ENCODE measurements at places on chromosomes 1 and 21. TPM values are rescaled to one million over a fixed set of nuclear protein-coding genes. Genes with fewer than 3 reads are reported as not detected.
A peak's percentile ranks its signal among the peaks of the same experiment; 100 is the strongest.

- H3K4me1 ChIP-seq, result no peaks in the 10 kb centered on the region
- H3K4me3 ChIP-seq, result no peak overlapping the region
- DNase-seq, result no peak
- no peak overlapping the region for H3K27ac ChIP-seq
- peaks cover 21% of the 10 kb centered on the region for H3K27me3 ChIP-seq
Observed at GRCh38 chr1:165060285-165060793, 296.2 kb downstream of the LMX1A start.

The DTL gene
- 36.0 TPM for polyA plus RNA-seq

The S100A16 gene
- polyA plus RNA-seq, result 51.7 TPM

The LRRC39 gene
- polyA plus RNA-seq, result 0.33 TPM

GRCh38 chr21:34335316-34335715 is 28.5 kb upstream of the KCNE2 start:
- H3K4me3 ChIP-seq, result no peak overlapping the region
- H3K27ac ChIP-seq, result no peak overlapping the region
- H3K4me1 ChIP-seq, result no peaks in the 10 kb centered on the region
- no peaks in the 10 kb centered on the region for H3K27me3 ChIP-seq

The TBX15 gene
- polyA plus RNA-seq, result 0.14 TPM

DNA sequence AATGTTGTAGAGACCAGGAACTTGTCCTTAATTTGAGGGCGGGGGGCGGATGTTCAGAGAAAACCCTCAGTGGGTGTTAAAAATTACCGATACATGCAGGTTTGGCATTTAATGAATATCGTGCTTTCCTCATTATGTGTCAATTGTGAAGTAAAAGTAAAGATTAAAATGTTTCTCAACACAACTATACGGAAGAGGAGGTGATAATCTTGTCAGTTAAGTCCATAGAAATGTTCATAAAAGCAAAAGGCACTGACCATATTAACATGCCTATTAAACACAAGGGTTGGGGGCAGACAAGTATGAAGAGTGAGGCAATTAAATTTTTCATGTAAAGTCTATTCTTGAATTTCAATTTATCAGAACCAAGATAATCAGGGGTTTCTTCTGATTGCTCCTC is 1.3 kb downstream of the BRINP3 start:
- no peak for DNase-seq
- H3K36me3 ChIP-seq, result no peaks in the 10 kb centered on the region
- peaks cover 27% of the 10 kb centered on the region for H3K27me3 ChIP-seq

- H3K4me3 ChIP-seq, result no peak overlapping the region
- H3K27me3 ChIP-seq, result no peaks in the 10 kb centered on the region
- no peak overlapping the region for H3K27ac ChIP-seq
- H3K4me1 ChIP-seq, result no peaks in the 10 kb centered on the region
Observed at GRCh38 chr1:112776688-112777087, 61.6 kb upstream of the PPM1J start.

GRCh38 chr1:191620883-191621282 is 537.4 kb upstream of the RGS18 start:
- no peak overlapping the region for H3K27ac ChIP-seq
- no peaks in the 10 kb centered on the region for H3K36me3 ChIP-seq
- no peak for DNase-seq
- no peaks in the 10 kb centered on the region for H3K4me1 ChIP-seq
- no peak overlapping the region for H3K4me3 ChIP-seq

The LCE2B gene
- polyA plus RNA-seq, result not detected

- peaks cover 12% of the 10 kb centered on the region for H3K4me1 ChIP-seq
- H3K4me3 ChIP-seq, result peak overlapping the region; percentile 46
- DNase-seq, result no peak
- H3K27me3 ChIP-seq, result peaks cover 24% of the 10 kb centered on the region
- no peak overlapping the region for H3K27ac ChIP-seq
- H3K36me3 ChIP-seq, result no peaks in the 10 kb centered on the region
Observed at GRCh38 chr1:22142315-22143064, 407 bp downstream of the WNT4 start.

DNA sequence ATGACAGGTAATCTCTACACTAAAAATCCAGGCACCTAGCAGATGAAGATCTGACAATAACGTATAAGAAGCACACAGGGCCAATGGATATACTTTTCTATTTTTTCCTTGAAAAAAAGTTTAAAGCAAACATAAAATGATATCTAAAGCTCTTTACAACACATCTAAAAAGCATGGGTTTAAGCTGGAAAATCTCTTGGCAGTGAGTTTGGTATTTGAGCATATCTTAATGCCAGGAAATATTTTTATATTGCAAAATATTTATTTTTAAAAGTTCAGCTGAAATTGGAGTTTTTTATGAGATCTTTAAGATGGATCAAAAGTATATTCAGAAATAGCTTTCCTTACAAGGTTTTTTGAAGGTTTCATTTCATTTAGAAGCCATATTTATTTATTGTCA is 40.5 kb downstream of the SLC5A9 start:
- H3K27ac ChIP-seq, result no peak overlapping the region
- no peak overlapping the region for H3K4me3 ChIP-seq
- H3K27me3 ChIP-seq, result no peaks in the 10 kb centered on the region
- no peaks in the 10 kb centered on the region for H3K4me1 ChIP-seq

DNA sequence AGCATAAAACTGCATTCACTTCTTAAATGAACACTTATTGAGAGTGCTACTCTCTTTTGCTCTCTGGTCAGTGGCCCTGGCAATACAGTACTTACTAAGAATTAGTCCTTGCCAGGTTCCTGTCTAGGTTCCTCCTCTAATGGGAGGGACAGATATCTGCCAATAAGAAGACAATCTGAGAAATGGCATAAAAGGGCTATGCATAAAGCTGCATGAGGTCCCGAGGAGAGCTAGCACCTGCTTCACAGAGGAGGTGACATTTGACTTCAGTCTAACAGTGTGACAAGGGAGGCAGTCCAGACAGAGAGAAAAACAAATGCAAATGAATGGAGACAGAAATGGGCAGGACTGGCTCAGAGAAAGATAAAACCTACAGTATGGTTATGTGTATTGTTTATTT is 357.1 kb upstream of the SGIP1 start:
- H3K27me3 ChIP-seq, result no peaks in the 10 kb centered on the region
- no peaks in the 10 kb centered on the region for H3K4me1 ChIP-seq
- no peak overlapping the region for H3K27ac ChIP-seq
- no peak for DNase-seq
- no peak overlapping the region for H3K4me3 ChIP-seq

The ECM1 gene
- 1.1 TPM for polyA plus RNA-seq

DNA sequence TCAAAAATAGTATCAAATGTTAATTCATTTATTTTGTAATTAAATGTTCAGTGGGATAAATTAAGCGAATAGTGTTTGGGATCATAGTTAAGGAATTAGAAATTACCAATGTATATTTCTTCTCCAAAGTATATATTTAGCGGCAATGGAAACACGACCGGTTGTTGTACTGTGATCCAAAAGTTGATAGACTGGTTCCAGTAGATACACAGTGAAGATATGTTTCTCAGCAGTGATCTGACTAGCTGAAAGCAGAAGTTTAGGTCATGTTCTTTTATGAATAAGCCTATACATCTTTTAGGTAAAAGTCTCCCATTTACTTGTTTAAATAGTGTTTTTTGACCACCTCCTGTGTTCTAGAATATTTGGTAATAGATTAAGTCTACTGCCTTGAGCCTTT is 8.8 kb downstream of the USP16 start:
- H3K36me3 ChIP-seq, result peaks cover 38% of the 10 kb centered on the region
- H3K27ac ChIP-seq, result no peak overlapping the region
- no peaks in the 10 kb centered on the region for H3K27me3 ChIP-seq
- no peak for DNase-seq

- no peak for DNase-seq
- H3K4me3 ChIP-seq, result no peak overlapping the region
- H3K4me1 ChIP-seq, result no peaks in the 10 kb centered on the region
- no peaks in the 10 kb centered on the region for H3K27me3 ChIP-seq
Observed at GRCh38 chr1:52654063-52654462, 21.1 kb downstream of the SHISAL2A start.

GRCh38 chr1:89360716-89361115 is 3.1 kb upstream of the GBP6 start:
- H3K4me1 ChIP-seq, result no peaks in the 10 kb centered on the region
- DNase-seq, result no peak
- no peaks in the 10 kb centered on the region for H3K27me3 ChIP-seq
- H3K27ac ChIP-seq, result no peak overlapping the region

The SYPL2 gene
- 1.6 TPM for polyA plus RNA-seq

DNA sequence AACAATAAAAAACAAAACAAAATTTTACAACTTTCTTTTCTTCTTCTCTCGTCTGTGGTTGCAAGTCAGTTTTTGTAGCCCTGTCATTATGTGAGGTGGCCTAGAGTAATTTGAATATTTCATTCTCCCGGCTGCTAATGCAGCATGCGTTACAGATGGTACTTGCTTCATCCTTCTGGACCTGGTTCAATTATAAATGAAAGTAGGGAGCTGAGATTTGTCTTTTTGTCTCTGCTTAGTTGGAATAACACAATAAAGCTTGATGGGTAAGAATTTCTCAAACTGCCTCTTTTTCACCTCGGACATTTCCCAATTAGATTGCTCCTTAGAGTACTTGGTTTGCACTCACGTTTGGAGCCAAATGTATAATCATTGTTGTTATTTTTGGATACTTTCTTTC is 201.6 kb downstream of the PBX1 start:
- H3K27me3 ChIP-seq, result no peaks in the 10 kb centered on the region
- H3K4me3 ChIP-seq, result no peak overlapping the region
- no peak overlapping the region for H3K27ac ChIP-seq

The TRIM58 gene
- polyA plus RNA-seq, result not detected

- DNase-seq, result peak; percentile 84
- no peak overlapping the region for H3K27ac ChIP-seq
- H3K4me3 ChIP-seq, result no peak overlapping the region
- no peaks in the 10 kb centered on the region for H3K36me3 ChIP-seq
Observed at GRCh38 chr1:29849038-29849750, 612.9 kb downstream of the PTPRU start.

The HFM1 gene
- polyA plus RNA-seq, result 0.23 TPM

GRCh38 chr1:12159816-12160215 is 7.0 kb upstream of the TNFRSF1B start:
- DNase-seq, result no peak
- no peaks in the 10 kb centered on the region for H3K27me3 ChIP-seq
- no peaks in the 10 kb centered on the region for H3K4me1 ChIP-seq

GRCh38 chr1:23556635-23557470 is 2.4 kb downstream of the ID3 start:
- peaks cover 42% of the 10 kb centered on the region for H3K4me1 ChIP-seq
- no peaks in the 10 kb centered on the region for H3K27me3 ChIP-seq
- peaks cover 19% of the 10 kb centered on the region for H3K36me3 ChIP-seq
- H3K27ac ChIP-seq, result peak overlapping the region; percentile 38
